ENCODE measurements at places on chromosomes 5 and 9. TPM values are rescaled to one million over a fixed set of nuclear protein-coding genes. Genes with fewer than 3 reads are reported as not detected.

The TEK gene
- not detected for polyA plus RNA-seq

GRCh38 chr9:135826188-135826545 lies 81.2 kb downstream of the CAMSAP1 start:
- DNase-seq, result no peak

DNA sequence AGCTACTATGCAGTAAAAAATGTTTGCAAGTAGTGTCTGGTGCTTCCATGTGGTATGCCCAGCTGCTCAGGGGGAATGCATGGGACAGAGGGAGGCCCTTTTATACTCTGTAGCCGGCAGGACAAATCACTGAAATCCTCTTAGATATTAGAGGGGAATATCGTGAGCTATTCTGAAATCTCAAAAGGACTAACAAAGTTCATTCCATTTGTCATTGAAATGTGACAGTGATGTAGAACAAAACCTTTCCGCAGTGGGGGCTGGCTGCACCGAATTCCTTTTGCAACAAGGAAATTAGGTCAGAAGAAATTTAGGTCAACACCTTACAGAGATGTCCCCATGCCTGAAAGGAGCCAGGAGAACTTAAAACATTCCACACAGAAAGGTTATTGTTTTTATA lies 72.4 kb upstream of the MEF2C start:
- no peak for DNase-seq

- DNase-seq, result peak; percentile 65
These were observed at the start of gene CCDC112 for GRCh38 chr5:115296124-115297022. Gene CCDC112, minus strand, starts transcription at chr5:115296654. Its CDS starts 111 bp downstream, at chr5:115296543.

- no peak for DNase-seq
These were observed 17.2 kb downstream of the IRX4 start for GRCh38 chr5:1865486-1865885.

Measured in CD4-positive, alpha-beta memory T cell (primary cell).